ENCODE measurements at places on chromosomes 2 and 18.

- no peak for DNase-seq
Observed at GRCh38 chr2:198324071-198324470, 519.7 kb downstream of the PLCL1 start.

DNA sequence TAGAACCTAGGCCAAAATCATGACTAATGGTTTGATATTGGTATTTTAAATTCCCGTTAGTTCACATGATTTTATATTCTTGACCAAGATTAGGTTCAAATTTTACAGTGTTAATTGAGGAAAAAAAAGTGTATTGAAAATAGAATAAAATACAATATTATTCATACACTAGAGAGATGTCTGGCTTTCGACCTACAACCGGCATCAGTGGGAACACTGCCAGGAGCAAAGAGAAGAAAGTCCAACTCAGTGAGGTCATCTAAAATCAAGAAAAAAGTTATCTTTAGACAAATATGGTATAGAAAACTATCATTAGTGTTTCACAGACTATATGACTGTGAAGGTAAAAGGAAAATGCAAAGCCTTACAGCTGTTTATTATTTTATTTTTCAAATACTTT, 81.5 kb downstream of the PIGN start:
- DNase-seq = no peak

- DNase-seq = no peak
Observed at GRCh38 chr2:217940261-217941220, 62.3 kb downstream of the TNS1 start.

DNA sequence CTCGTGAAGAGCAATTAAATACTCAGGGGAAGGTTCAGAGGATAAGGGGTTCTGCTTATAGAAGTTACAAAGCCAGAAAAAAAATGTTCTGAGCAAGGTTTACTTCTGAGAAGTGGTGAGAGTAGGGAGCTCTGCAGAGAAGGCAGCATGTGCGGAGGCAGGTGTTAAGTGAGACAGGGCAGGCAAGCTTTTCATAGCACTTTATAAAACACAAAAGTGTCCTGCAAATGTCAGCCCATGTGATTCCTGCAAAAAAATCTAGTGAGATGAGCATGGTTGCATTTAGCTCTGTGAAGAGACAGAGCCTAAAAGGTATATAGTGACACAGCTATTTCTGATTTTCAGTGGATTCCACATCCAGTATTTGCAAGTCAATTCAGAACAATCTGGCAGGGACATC, 223.8 kb upstream of the SYT4 start:
- no peak for DNase-seq

DNA sequence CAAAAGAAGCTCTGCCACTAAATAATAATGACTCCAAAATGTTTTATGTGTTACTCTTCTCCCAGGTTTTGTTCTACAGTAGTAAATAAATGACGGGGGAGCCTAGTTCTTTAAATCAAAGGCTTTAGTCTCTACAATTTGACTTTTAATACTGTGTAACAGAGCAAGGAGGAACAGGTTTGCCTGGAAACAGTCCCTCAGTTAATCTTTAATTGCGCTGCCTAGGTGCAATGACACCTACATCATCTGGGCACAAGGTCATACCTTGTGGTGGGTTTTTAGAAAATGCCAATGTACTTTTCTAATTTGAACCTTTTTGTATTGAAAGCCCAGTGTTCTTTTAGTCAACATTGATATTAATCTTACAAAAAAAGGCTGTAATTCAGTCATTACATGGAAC, 287.3 kb upstream of the SETBP1 start:
- DNase-seq = no peak
